Common myeloid progenitor, CD34-positive (primary cell): ENCODE measurements at places on chromosomes 6 and 20.

DNA sequence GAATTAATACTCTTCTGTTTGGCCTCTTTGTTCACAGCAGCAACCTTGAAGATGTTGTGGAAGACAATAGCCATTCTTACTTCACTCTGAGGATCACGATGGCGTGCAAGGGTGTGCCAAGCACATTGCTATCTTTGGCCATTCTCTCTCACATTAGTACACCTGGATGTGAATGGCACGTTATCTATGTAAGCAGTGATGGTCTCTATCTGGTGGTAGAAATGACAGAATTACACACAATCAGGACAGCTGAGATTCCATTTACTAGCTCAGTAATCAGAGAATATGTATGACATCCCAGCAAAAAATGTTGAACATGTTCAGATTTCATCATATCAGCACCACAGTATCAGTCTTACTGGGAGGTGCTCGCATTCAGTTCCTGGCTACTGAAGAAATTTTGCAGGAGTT, 116.2 kb downstream of the LCA5 start:
- no peaks in the 10 kb centered on the region for H3K36me3 ChIP-seq
- peak overlapping the region; percentile 61 for H3K27ac ChIP-seq
- H3K4me3 ChIP-seq, result peak overlapping the region; percentile 13
- DNase-seq, result no peak
- H3K27me3 ChIP-seq, result no peaks in the 10 kb centered on the region
- peaks cover 14% of the 10 kb centered on the region for H3K4me1 ChIP-seq

DNA sequence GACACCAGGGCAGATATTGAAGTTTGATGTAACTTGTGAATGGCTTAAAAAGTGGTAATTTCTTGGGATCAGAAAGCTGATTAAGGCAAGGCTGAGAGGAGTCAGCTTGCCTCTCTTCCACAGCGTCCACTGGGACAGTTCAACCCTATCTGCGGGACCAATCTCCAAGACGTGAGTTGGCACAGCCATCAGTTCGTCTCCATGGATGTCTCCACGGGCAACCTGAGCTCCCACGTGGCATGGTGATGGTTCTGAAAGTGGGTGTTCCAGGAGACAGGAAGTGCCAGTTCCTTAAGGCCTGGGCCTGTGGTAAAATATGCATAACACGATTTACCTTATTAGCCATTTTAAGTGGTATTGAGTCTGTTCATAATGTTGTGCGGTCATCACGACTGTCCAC, 67.9 kb upstream of the BHLHE23 start:
- H3K27me3 ChIP-seq, result peaks cover 4% of the 10 kb centered on the region
- H3K4me1 ChIP-seq, result no peaks in the 10 kb centered on the region
- no peaks in the 10 kb centered on the region for H3K36me3 ChIP-seq
- no peak overlapping the region for H3K4me3 ChIP-seq

GRCh38 chr20:5471368-5471767, 154.6 kb upstream of the PROKR2 start:
- H3K4me3 ChIP-seq, result no peak overlapping the region
- H3K27ac ChIP-seq, result no peak overlapping the region
- H3K4me1 ChIP-seq, result no peaks in the 10 kb centered on the region
- peaks cover 2% of the 10 kb centered on the region for H3K27me3 ChIP-seq

DNA sequence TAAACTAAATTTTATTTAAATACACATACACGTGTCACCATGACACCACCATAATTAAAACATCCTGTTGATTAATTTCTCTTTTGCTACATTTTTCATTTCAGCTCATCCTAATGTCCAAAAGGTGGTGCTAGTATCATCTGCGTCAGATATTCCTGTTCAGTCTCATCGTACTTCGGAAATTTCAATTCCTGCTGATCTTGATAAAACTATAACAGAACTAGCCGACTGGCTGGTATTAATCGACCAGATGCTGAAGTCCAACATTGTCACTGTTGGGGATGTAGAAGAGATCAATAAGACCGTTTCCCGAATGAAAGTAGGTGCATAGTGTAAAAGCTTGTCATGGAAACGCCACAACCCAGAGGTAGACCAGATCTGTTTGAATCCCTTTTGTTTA, 263.4 kb downstream of the UTRN start:
- no peak overlapping the region for H3K4me3 ChIP-seq
- DNase-seq, result no peak
- no peaks in the 10 kb centered on the region for H3K4me1 ChIP-seq
- no peak overlapping the region for H3K27ac ChIP-seq
- no peaks in the 10 kb centered on the region for H3K27me3 ChIP-seq

GRCh38 chr6:28898710-28898965, 25.1 kb downstream of the TRIM27 start:
- no peak for DNase-seq
- no peaks in the 10 kb centered on the region for H3K27me3 ChIP-seq
- no peak overlapping the region for H3K27ac ChIP-seq
- H3K4me3 ChIP-seq, result no peak overlapping the region
- peaks cover 21% of the 10 kb centered on the region for H3K36me3 ChIP-seq

- H3K36me3 ChIP-seq, result no peaks in the 10 kb centered on the region
- DNase-seq, result no peak
- no peak overlapping the region for H3K4me3 ChIP-seq
- peaks cover 77% of the 10 kb centered on the region for H3K27me3 ChIP-seq
- no peaks in the 10 kb centered on the region for H3K4me1 ChIP-seq
These were observed 6.7 kb upstream of the EMILIN3 start for GRCh38 chr20:41373251-41373783.

DNA sequence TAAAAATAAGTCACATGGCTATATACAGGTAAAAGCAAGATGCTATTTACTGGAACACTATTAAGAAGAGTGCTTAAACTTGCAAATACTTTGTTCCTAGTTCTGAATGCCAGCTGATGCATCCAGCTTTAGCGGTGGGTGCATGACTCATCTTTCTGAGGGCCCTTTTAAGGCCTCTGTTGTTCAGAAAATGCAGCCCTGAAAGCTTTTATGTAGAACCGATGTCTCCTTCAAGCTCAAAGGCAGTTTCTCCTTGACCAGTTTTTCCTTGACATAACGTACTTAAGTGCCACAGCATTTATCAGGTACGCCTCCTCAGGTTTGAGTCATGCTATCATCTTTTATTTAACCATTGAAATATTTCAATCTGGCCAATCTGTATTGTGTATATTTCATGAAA, 82.8 kb downstream of the MLIP start:
- no peaks in the 10 kb centered on the region for H3K36me3 ChIP-seq
- no peaks in the 10 kb centered on the region for H3K4me1 ChIP-seq
- DNase-seq, result no peak
- H3K27me3 ChIP-seq, result no peaks in the 10 kb centered on the region
- no peak overlapping the region for H3K27ac ChIP-seq

- no peaks in the 10 kb centered on the region for H3K36me3 ChIP-seq
- H3K27me3 ChIP-seq, result no peaks in the 10 kb centered on the region
- H3K4me1 ChIP-seq, result no peaks in the 10 kb centered on the region
These were observed 37.0 kb upstream of the SOX4 start for GRCh38 chr6:21556511-21556910.

DNA sequence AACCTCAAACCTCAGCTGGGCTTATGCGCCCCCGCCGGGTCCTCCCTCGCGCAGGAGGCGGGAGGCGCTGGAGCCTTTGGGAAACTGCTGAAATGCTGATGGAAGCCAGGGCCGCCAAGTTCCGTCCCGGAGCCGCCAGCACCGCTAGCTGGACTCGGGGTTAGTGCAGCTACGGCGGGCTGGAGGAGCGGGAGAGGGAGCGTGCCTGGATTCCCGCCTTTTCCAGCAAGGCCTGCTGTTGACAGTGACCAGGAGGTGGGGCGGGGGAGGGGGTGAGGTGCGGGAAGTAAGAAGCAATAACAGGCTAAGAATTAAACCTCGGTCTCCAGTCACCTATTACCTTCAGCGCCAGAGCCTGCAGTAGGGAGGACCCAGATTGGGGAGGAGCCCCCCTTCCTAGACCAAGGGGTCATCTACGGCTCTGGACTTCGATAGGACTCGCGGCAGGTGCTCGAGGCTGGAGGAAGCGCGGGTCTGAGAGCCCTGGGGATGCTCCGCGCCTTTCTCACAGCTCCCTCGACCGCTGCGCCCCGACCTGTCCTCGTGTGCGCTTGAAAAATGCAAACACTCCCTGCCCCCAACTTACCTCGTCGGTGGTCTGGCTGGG, 20.5 kb downstream of the COL9A1 start:
- no peak overlapping the region for H3K4me3 ChIP-seq
- no peak overlapping the region for H3K27ac ChIP-seq
- no peaks in the 10 kb centered on the region for H3K4me1 ChIP-seq
- no peaks in the 10 kb centered on the region for H3K36me3 ChIP-seq
- H3K27me3 ChIP-seq, result peaks cover 55% of the 10 kb centered on the region

GRCh38 chr6:657743-658142, 843 bp upstream of the HUS1B start:
- no peaks in the 10 kb centered on the region for H3K27me3 ChIP-seq
- H3K36me3 ChIP-seq, result no peaks in the 10 kb centered on the region
- no peak for DNase-seq
- H3K27ac ChIP-seq, result no peak overlapping the region
- no peaks in the 10 kb centered on the region for H3K4me1 ChIP-seq

DNA sequence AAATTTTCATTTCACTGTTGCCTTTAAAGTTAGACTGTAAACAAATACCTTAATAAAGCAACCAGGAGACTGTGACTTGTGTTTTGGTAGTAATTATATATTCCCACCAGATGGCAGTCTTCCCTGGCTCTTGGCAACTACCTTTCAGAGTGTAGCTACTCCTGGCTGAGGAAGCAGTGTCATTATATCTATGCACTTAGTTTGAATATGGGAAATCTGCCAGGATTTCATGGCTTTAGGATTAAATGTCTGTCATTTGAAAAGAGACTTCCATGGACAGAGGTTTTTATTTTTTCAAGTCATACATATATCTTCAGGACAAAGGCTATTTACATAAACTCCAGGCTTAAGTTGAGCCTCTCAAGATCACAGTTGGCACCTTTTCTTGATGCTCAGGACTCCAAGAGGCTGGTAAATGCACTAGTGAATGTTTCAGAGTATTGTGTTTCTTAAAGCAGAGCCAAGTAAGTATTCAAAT, 160.1 kb downstream of the C6orf58 start:
- DNase-seq, result peak; percentile 66
- no peak overlapping the region for H3K4me3 ChIP-seq
- H3K27me3 ChIP-seq, result no peaks in the 10 kb centered on the region
- no peaks in the 10 kb centered on the region for H3K36me3 ChIP-seq
- no peak overlapping the region for H3K27ac ChIP-seq
- no peaks in the 10 kb centered on the region for H3K4me1 ChIP-seq

GRCh38 chr20:14235355-14235754, 102.1 kb downstream of the FLRT3 start:
- DNase-seq, result no peak
- no peaks in the 10 kb centered on the region for H3K36me3 ChIP-seq
- no peaks in the 10 kb centered on the region for H3K27me3 ChIP-seq
- H3K4me1 ChIP-seq, result no peaks in the 10 kb centered on the region
- H3K27ac ChIP-seq, result no peak overlapping the region
- H3K4me3 ChIP-seq, result no peak overlapping the region

DNA sequence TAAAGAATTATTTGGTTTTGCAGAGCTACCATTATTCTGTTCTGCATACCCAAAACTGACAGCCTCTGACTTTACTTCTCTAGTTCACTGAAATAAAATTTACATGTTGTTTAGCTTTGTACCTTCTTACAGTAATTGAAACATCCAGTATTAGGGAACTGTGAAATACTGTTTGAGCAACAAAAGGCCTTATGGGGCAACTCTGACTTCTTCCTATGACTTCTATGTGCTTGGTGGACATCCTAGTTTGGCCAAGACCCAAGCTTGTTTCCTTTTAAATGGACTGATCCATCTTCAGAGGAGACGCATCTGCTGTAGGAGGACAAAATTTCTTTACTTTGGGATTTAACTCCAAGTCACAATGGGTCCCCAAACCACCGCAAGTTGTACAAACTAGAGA, 44.7 kb downstream of the NR2E1 start:
- H3K27me3 ChIP-seq, result no peaks in the 10 kb centered on the region
- H3K4me1 ChIP-seq, result no peaks in the 10 kb centered on the region
- H3K36me3 ChIP-seq, result peaks cover 30% of the 10 kb centered on the region
- no peak overlapping the region for H3K27ac ChIP-seq
- no peak for DNase-seq
- H3K4me3 ChIP-seq, result no peak overlapping the region

GRCh38 chr6:37256692-37257319, 766 bp upstream of the TBC1D22B start:
- H3K27ac ChIP-seq, result no peak overlapping the region
- no peak for DNase-seq
- H3K27me3 ChIP-seq, result no peaks in the 10 kb centered on the region

DNA sequence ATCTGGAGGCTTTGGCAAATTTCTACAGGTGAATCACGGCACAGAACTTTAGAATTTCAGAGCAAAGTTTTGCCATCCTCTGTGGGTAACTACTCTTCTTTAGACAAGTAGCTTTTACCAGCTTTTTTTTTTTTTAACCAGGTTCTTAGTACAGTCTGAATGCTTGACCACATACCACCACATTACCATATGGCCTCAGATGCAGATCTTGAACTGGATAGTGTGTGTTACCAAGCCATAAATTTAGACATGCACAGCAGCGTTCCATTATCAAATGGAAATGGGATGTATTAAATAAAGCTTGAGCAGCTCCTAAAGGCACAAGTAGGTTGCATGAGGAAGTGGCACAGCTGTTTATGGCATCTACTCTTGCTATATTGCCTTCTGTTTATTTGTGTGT, 38.3 kb upstream of the PRSS16 start:
- H3K4me3 ChIP-seq, result no peak overlapping the region
- peak; percentile 52 for DNase-seq
- peaks cover 53% of the 10 kb centered on the region for H3K27me3 ChIP-seq

- no peaks in the 10 kb centered on the region for H3K27me3 ChIP-seq
- H3K4me3 ChIP-seq, result peak overlapping the region; percentile 64
- no peak overlapping the region for H3K27ac ChIP-seq
- H3K4me1 ChIP-seq, result peaks cover 10% of the 10 kb centered on the region
- no peak for DNase-seq
These were observed 7.2 kb upstream of the MDGA1 start for GRCh38 chr6:37704923-37705238.

GRCh38 chr20:51747182-51747911, 20.8 kb downstream of the ATP9A start:
- no peak overlapping the region for H3K4me3 ChIP-seq
- no peaks in the 10 kb centered on the region for H3K27me3 ChIP-seq
- no peak overlapping the region for H3K27ac ChIP-seq
- DNase-seq, result no peak

- H3K4me1 ChIP-seq, result no peaks in the 10 kb centered on the region
- no peak overlapping the region for H3K27ac ChIP-seq
- H3K4me3 ChIP-seq, result no peak overlapping the region
These were observed 75.6 kb upstream of the LGSN start for GRCh38 chr6:63395381-63395780.

GRCh38 chr20:32858701-32859372, at the start of gene EFCAB8:
TSS of gene EFCAB8 (plus strand) at chr20:32858923. CDS start at chr20:32863793, 4,870 bp downstream.
- no peak for DNase-seq
- H3K4me3 ChIP-seq, result no peak within 1 kb of the TSS
- H3K27ac ChIP-seq, result no peak within 1 kb of the TSS
- H3K36me3 ChIP-seq, result peaks cover 4% of the 10 kb centered on the region
- H3K27me3 ChIP-seq, result no peaks in the 10 kb centered on the region
- peaks cover 7% of the 10 kb centered on the region for H3K4me1 ChIP-seq

- H3K27ac ChIP-seq, result no peak overlapping the region
- H3K4me1 ChIP-seq, result no peaks in the 10 kb centered on the region
- no peaks in the 10 kb centered on the region for H3K36me3 ChIP-seq
- no peak for DNase-seq
- H3K27me3 ChIP-seq, result no peaks in the 10 kb centered on the region
These were observed 671.5 kb downstream of the PRKN start for GRCh38 chr6:162056061-162056460.

GRCh38 chr6:131832363-131832762, 24.5 kb downstream of the ENPP1 start:
- peaks cover 6% of the 10 kb centered on the region for H3K27me3 ChIP-seq
- no peaks in the 10 kb centered on the region for H3K36me3 ChIP-seq

- H3K4me1 ChIP-seq, result no peaks in the 10 kb centered on the region
- DNase-seq, result no peak
- no peak overlapping the region for H3K4me3 ChIP-seq
- H3K36me3 ChIP-seq, result no peaks in the 10 kb centered on the region
- no peaks in the 10 kb centered on the region for H3K27me3 ChIP-seq
These were observed 17.3 kb downstream of the CYP24A1 start for GRCh38 chr20:54156522-54156921.
